COLO829 (cell line): ENCODE measurements at places on chromosomes 7 and 10.

DNA sequence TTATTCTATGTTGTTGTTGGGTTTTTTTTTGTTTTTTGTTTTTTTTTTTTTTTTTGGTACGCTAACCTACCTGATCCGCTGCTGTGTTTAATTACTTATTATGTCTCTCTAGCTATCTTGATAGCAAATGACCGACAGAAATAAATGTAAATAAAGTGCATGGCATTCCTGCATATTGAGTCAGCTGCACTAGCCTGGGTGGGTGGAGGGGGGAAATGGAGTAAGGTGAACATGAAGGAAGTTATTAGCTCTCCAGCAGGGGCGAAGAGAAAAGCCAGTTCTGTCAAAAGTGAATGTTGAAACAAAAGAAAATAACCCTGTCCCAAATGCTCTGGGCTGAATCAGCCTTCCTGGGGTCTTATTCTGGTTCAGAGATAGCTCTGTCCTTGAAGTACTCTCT, 210.7 kb upstream of the MDFIC start:
- no peak for DNase-seq

- no peak for DNase-seq
Observed at GRCh38 chr10:22962817-22963216, 35.0 kb downstream of the ARMC3 start.

DNA sequence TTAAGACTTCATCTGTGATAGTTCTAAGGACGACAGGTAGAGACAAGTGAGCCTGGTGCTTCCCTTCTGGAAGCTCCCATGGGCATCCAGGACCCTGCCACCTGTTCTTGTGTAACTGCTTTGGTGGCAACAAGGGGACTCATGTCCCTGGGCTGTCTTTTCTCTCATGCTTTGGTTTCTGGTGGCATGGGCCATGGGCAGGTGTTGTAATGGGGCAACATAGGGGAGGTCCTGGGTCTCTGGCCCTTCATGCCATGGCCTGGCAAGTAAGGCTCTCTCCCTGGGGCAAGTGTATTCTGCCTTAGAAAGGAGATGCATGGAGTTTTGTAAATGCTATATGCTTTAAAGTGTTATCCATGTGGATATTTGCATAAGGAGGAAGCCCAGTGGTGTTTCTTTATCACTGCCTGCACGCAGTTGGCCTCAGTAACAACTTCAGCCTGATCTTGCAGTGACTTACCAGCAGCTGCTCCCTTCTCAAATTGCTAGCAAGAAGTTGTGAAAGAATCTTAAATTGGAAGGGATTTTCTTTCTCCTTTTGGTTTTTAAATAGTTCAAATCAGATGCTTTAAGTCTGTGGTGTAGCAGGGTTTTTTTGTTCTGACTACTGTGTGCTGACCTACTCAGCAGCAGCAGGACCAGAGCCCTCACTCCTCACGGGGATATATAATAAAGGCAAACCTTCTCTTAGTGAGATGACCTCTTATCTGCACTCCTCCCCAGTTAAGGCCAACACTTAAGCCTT, 39.9 kb downstream of the OGDH start:
- no peak for DNase-seq

DNA sequence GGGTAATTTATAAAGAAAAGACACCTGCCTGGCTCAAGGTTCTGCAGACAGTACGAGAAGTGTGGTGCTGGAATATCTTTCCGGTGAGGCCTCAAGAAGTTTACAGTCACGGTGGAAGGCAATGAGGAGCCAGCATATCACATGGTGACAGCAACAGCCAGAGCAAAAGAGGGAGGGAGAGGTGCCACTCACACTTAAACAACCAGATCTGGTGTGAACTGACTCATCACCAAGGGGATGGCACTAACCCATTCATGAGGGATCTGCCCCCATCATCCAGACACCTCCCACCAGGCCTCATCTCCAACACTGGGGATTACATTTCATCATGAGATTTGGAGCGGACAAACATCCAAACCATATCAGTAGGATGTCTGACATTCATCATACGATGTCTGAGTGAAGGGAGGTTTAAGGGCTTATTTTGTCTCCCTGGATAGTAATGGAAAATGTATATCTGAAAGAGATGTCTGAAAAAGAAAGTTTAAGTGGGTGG, 23.5 kb upstream of the KBTBD2 start:
- no peak for DNase-seq
